ENCODE measurements at places on chromosomes 4 and X. TPM values are rescaled to one million over a fixed set of nuclear protein-coding genes. Genes with fewer than 3 reads are reported as not detected.

- no peaks in the 10 kb centered on the region for H3K27me3 ChIP-seq
- H3K4me1 ChIP-seq: peaks cover 5% of the 10 kb centered on the region
- H3K36me3 ChIP-seq: no peaks in the 10 kb centered on the region
- H3K4me3 ChIP-seq: no peak overlapping the region
Measured at GRCh38 chr4:110474481-110474880, 1.5 kb upstream of the ENPEP start.

- no peak overlapping the region for H3K4me3 ChIP-seq
- no peak overlapping the region for H3K27ac ChIP-seq
- H3K27me3 ChIP-seq: no peaks in the 10 kb centered on the region
- no peaks in the 10 kb centered on the region for H3K36me3 ChIP-seq
Measured at GRCh38 chr4:159296061-159296460, 193.2 kb downstream of the RAPGEF2 start.

DNA sequence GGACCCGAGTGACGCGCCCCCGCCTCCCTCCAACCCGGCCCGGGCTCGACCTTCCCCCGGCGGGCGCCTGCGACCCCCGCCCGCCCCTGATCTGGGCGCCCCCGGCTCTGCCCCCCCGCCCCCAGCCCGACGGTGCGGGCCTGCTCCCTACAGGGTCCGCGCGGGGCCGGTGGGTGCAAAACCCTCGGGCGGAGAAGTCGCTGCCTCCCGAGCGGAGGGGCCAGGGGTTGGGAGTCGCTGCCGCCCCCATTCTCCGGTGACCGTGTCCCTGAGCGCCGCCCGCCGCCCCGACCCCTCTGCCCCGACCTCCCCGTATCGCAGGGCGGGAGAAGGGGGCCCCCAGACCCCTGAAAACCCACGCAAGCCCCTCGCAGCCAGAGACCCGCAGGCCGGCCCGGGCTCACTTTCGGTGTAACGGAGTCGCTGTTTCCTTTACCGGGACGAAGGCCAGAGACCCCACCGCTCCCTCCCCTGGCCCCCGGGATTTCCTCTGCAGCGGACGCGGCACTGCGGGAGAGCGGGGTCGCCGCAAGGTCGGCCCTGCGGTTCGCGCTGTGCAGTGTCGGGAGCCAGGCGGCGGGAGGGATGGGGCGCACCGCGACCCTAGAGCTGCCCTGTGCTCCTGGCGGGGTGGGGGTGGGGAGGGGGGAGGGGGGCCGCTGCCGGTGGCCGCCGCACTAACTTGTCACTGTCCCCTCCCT is 729 bp upstream of the CPLX1 start:
- no peak overlapping the region for H3K27ac ChIP-seq
- no peaks in the 10 kb centered on the region for H3K36me3 ChIP-seq
- H3K4me3 ChIP-seq: peak overlapping the region; percentile 26
- H3K27me3 ChIP-seq: peaks cover 39% of the 10 kb centered on the region

Gene TNMD
- 2.1 TPM for total RNA-seq

Gene UCP1
- total RNA-seq: 0.29 TPM

- peak overlapping the region; percentile 62 for H3K4me3 ChIP-seq
- H3K27ac ChIP-seq: no peak overlapping the region
- DNase-seq: no peak
- no peaks in the 10 kb centered on the region for H3K36me3 ChIP-seq
- H3K27me3 ChIP-seq: peaks cover 30% of the 10 kb centered on the region
- peaks cover 10% of the 10 kb centered on the region for H3K4me1 ChIP-seq
Measured at GRCh38 chr4:74934888-74935287, 2.0 kb downstream of the PARM1 start.

DNA sequence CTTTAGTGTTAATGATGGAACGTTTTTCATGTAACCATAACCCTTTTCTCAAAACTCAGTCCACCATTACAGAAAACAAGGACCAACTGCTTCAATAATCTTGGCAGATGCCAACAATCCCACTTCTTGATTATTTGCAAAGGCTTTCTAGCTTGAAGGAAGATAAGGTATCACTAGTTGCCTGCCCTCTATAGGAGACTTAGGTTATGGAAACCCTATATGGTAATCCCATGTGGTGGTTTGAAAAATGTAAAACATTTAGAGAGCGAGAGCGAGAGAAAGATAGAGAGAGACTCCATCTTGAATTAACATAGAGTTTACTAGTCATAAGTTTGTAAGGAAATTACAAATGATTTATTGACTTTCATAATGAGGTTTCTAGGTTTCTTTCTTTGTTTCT is 1627.5 kb upstream of the TENM3 start:
- H3K27me3 ChIP-seq: no peaks in the 10 kb centered on the region
- H3K27ac ChIP-seq: no peak overlapping the region
- H3K36me3 ChIP-seq: no peaks in the 10 kb centered on the region
- no peak overlapping the region for H3K4me3 ChIP-seq
- DNase-seq: no peak

DNA sequence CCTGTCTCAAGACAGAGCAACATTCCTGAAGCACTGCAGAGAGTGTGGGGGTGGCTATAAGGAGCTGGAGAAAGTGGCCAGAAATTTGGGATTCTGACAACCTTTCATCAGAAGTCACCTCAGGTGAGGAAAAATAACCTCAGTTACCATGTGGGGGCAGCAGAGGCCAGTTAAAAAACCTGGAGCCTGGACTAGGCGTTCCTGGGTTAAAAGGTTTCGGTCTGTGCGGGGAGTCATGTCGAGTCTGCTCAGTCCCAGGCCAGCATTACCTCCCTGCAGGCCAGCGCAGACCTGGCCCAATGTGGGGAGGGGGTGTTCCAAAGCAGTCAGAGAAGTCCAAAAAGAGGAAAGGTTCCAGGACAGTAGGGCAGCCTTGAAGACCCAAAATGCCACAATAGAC is 10.9 kb upstream of the NALF2 start:
- no peak for DNase-seq
- no peaks in the 10 kb centered on the region for H3K36me3 ChIP-seq
- no peaks in the 10 kb centered on the region for H3K4me1 ChIP-seq

DNA sequence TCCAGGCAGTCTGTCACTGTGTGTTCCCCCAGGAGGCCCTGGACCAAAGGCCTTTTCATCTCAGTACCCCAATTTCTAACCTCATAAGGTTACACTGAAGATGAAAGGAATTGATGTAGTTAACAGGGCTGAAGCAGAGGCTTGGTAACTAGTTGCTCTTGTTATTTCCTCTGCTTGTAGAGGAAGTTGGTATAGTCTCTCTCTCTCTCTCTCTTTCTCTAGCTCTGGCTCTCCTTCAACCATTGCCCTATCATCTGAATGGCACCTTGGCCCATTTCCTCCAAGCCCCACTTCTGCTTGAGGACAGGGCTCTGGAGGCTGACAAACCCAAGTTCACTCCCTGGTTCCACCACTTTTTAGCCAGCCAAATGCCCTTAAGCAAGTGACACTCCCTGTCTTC is 96.1 kb downstream of the MAMLD1 start:
- no peaks in the 10 kb centered on the region for H3K27me3 ChIP-seq
- no peak overlapping the region for H3K27ac ChIP-seq
- H3K4me3 ChIP-seq: no peak overlapping the region
- H3K4me1 ChIP-seq: no peaks in the 10 kb centered on the region
- no peaks in the 10 kb centered on the region for H3K36me3 ChIP-seq
- no peak for DNase-seq

GRCh38 chrX:7102119-7102518 is 45.4 kb upstream of the STS start:
- peaks cover 8% of the 10 kb centered on the region for H3K4me1 ChIP-seq
- DNase-seq: no peak
- no peaks in the 10 kb centered on the region for H3K36me3 ChIP-seq
- H3K27me3 ChIP-seq: no peaks in the 10 kb centered on the region
- H3K27ac ChIP-seq: no peak overlapping the region

GRCh38 chr4:57865264-57865663 is 755.1 kb upstream of the IGFBP7 start:
- H3K4me3 ChIP-seq: no peak overlapping the region
- no peaks in the 10 kb centered on the region for H3K36me3 ChIP-seq
- no peaks in the 10 kb centered on the region for H3K4me1 ChIP-seq

DNA sequence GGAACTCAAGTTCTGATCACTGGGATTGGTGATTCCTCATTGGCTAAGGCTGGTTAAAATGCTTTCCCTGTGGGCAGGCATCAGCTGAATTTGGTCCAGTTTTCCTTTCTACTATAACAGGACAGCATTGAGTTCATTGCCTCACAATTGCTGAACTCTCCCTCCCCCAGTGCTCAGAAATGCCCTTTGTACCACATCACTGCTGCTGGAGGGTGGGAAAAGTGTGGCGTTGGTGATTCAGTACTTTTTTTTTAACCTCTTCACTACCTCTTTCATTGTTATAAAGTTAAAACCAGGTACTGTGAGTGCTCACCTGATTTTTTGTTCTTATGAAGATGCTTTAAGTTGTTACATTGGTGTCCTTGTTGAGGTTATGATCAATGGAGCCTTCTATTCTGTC is 69.3 kb upstream of the IL2 start:
- no peaks in the 10 kb centered on the region for H3K4me1 ChIP-seq
- H3K4me3 ChIP-seq: no peak overlapping the region
- no peak for DNase-seq
- no peaks in the 10 kb centered on the region for H3K36me3 ChIP-seq
- H3K27ac ChIP-seq: no peak overlapping the region

- peaks cover 3% of the 10 kb centered on the region for H3K4me1 ChIP-seq
- H3K4me3 ChIP-seq: no peak overlapping the region
- no peak for DNase-seq
- H3K27ac ChIP-seq: no peak overlapping the region
- no peaks in the 10 kb centered on the region for H3K27me3 ChIP-seq
Measured at GRCh38 chr4:183924362-183925044, 19.4 kb downstream of the STOX2 start.

DNA sequence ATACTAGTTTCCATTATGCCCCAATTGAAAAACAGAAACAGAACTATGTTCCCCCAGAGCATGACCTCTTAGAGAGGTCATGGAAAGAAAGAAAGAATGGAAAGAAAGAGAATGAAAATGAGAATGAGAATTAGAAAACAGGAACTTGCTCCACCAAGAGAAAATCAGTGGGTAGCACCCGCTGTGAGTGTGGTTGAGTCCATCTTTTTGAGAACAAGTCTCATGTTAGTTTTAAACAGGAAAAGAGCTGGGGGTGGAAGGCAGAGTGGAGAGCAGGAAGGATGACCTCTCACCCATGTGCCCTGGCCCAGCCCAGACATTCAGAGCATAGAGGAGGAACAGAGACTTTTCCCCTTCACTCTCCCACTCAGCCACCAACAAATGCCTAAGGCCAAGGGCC is 4.9 kb downstream of the GSX2 start:
- no peak for DNase-seq
- peaks cover 94% of the 10 kb centered on the region for H3K27me3 ChIP-seq
- peaks cover 7% of the 10 kb centered on the region for H3K36me3 ChIP-seq
- peaks cover 4% of the 10 kb centered on the region for H3K4me1 ChIP-seq
- H3K27ac ChIP-seq: no peak overlapping the region
- H3K4me3 ChIP-seq: no peak overlapping the region

- H3K4me1 ChIP-seq: peaks cover 6% of the 10 kb centered on the region
- no peak for DNase-seq
- no peak overlapping the region for H3K4me3 ChIP-seq
- no peak overlapping the region for H3K27ac ChIP-seq
Measured at GRCh38 chr4:6788123-6788522, 5.6 kb downstream of the KIAA0232 start.

Gene FAM53A
- total RNA-seq: 2.8 TPM

GRCh38 chrX:131818297-131818936 is 204.7 kb upstream of the STK26 start:
- no peaks in the 10 kb centered on the region for H3K4me1 ChIP-seq
- no peak for DNase-seq
- no peaks in the 10 kb centered on the region for H3K27me3 ChIP-seq
- peaks cover 6% of the 10 kb centered on the region for H3K36me3 ChIP-seq

- H3K27ac ChIP-seq: no peak overlapping the region
- no peaks in the 10 kb centered on the region for H3K36me3 ChIP-seq
- DNase-seq: no peak
Measured at GRCh38 chr4:106809076-106809475, 227.0 kb downstream of the DKK2 start.

- no peak overlapping the region for H3K27ac ChIP-seq
- DNase-seq: no peak
- no peak overlapping the region for H3K4me3 ChIP-seq
- H3K27me3 ChIP-seq: no peaks in the 10 kb centered on the region
- H3K4me1 ChIP-seq: no peaks in the 10 kb centered on the region
Measured at GRCh38 chr4:141039156-141039555, 94.1 kb downstream of the RNF150 start.

DNA sequence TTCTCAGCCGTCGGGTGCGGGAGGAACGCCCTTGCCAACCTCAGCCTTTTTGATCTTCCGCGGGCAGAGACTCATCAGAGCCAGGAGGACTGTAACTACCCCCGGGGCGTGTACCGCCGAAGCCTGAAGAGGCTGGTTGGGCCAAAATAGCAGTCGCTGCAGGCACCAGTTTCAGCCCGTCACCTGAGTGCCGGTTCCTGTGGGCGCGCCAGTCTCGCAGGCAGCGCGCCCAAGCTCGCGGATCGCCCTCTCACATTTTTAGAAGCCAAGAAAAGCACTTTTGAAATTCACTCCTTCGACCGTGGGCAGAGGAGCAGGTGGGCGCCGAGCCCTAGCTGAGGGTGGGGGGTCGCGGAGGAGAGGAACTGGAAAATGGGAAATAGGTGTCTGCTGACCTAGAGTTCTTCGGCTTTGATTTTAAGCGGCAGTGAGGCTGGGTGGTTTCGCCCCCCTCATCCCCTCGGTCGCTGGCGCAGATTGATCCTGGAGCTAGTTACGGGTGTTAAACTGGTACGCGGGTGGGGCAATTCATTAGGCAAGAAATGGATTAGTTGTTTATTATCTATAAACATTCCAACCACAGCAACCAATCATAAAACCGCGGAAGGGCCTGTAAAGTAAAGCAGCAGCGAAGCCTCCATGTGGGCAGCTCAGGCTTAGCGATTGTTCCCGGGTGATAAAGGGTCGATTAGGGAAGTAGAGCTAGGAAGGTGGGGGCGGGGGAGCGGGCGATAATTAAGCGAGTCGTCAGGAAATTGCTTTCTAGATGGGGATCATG is 69.2 kb downstream of the FBXO8 start:
- H3K36me3 ChIP-seq: no peaks in the 10 kb centered on the region
- peak overlapping the region; percentile 20 for H3K4me3 ChIP-seq
- no peak for DNase-seq
- peaks cover 88% of the 10 kb centered on the region for H3K27me3 ChIP-seq

GRCh38 chrX:151902813-151903591 is 9.7 kb upstream of the MAGEA4 start:
- no peak overlapping the region for H3K4me3 ChIP-seq
- H3K36me3 ChIP-seq: no peaks in the 10 kb centered on the region
- DNase-seq: no peak

Gene DRP2
- total RNA-seq: 0.20 TPM

Gene ARL9
- total RNA-seq: 0.31 TPM

DNA sequence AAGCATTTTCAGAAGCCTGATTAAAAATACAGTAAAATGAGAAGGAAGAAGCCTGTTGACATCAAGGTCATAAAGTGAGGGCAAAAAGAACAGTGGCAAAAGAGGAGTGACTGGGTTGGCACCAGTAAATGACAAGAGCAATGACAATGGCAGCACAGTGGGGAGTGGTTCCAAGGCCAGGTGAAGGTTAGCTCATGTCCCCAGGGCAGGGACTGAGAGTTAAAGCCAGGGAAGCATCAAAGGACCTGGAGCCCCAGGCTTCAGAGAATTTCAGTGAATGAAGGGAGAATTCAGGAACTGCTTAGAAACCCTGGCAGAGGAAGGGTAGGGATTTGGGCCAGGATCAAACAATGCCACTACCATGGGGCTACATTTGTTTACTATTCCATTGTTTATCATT is 8.8 kb upstream of the PIGA start:
- H3K4me1 ChIP-seq: no peaks in the 10 kb centered on the region
- H3K4me3 ChIP-seq: no peak overlapping the region

- H3K36me3 ChIP-seq: no peaks in the 10 kb centered on the region
- peak; percentile 70 for DNase-seq
- no peak overlapping the region for H3K27ac ChIP-seq
- peak overlapping the region; percentile 85 for H3K4me3 ChIP-seq
- H3K4me1 ChIP-seq: peaks cover 1% of the 10 kb centered on the region
Measured at GRCh38 chr4:141636771-141637460, 533 bp downstream of the IL15 start.

Gene MFAP3L
- 9.8 TPM for total RNA-seq

Gene HMGN5
- 23.9 TPM for total RNA-seq

Data from H1 (cell line).